ENCODE measurements at places on chromosomes 4 and X. TPM values are rescaled to one million over a fixed set of nuclear protein-coding genes. Genes with fewer than 3 reads are reported as not detected.

DUSP21 gene
- not detected for total RNA-seq

PNMA5 gene
- not detected for total RNA-seq

SPANXD gene
- total RNA-seq = not detected

PHOX2B gene
- not detected for total RNA-seq

UGT2B10 gene
- total RNA-seq = not detected

PDGFRA gene
- total RNA-seq = 0.63 TPM

FMR1NB gene
- total RNA-seq = not detected

GALNT7 gene
- total RNA-seq = 27.1 TPM

PNMA6F gene
- not detected for total RNA-seq

ATP8A1 gene
- 0.06 TPM for total RNA-seq

EPHA5 gene
- 0.62 TPM for total RNA-seq

PIR gene
- 56.1 TPM for total RNA-seq

PRR32 gene
- total RNA-seq = not detected

NKRF gene
- 17.8 TPM for total RNA-seq

MTMR8 gene
- total RNA-seq = 0.63 TPM

SYN1 gene
- total RNA-seq = 0.31 TPM

PPM1K gene
- total RNA-seq = 0.98 TPM

CCKAR gene
- total RNA-seq = not detected

SCML1 gene
- total RNA-seq = 7.3 TPM

DGAT2L6 gene
- total RNA-seq = not detected

CENPVL1 gene
- total RNA-seq = not detected

ADAMTS3 gene
- 0.06 TPM for total RNA-seq

TMSB15A gene
- not detected for total RNA-seq

STOX2 gene
- total RNA-seq = 3.4 TPM

PASD1 gene
- total RNA-seq = not detected

OTOP1 gene
- total RNA-seq = not detected

SPANXA1 gene
- not detected for total RNA-seq

HSD17B13 gene
- total RNA-seq = 0.06 TPM

CFAP299 gene
- not detected for total RNA-seq

TBC1D9 gene
- total RNA-seq = 8.4 TPM

SPANXN4 gene
- total RNA-seq = not detected

FGG gene
- total RNA-seq = 9.3 TPM

OPRPN gene
- total RNA-seq = not detected

FGD1 gene
- 7.9 TPM for total RNA-seq

SLC9A7 gene
- total RNA-seq = 11.5 TPM

TMSB4X gene
- 8,579 TPM for total RNA-seq

NLGN3 gene
- total RNA-seq = 1.0 TPM

USP17L12 gene
- not detected for total RNA-seq

RAB39B gene
- 0.63 TPM for total RNA-seq

KIT gene
- not detected for total RNA-seq

CXCL8 gene
- 17.8 TPM for total RNA-seq

C4orf54 gene
- total RNA-seq = not detected

SHROOM3 gene
- 6.8 TPM for total RNA-seq

PDLIM3 gene
- total RNA-seq = 0.24 TPM

CLDN22 gene
- total RNA-seq = not detected

CLCN5 gene
- total RNA-seq = 3.2 TPM

FTSJ1 gene
- total RNA-seq = 67.6 TPM

HSFX4 gene
- not detected for total RNA-seq

STARD8 gene
- total RNA-seq = 1.8 TPM

L1CAM gene
- 23.1 TPM for total RNA-seq

RAB40AL gene
- 0.22 TPM for total RNA-seq

DCHS2 gene
- total RNA-seq = not detected

ZNF518B gene
- 3.6 TPM for total RNA-seq

NHSL2 gene
- total RNA-seq = 0.32 TPM

All from A549 treated with RU486 at 1 μM for 4 hours (cell line).